Stimulated activated CD4-positive, alpha-beta T cell treated with anti-CD3 and anti-CD28 coated beads, TNF-alpha, amount 100 ng/mL, for 24 hours (primary cell): ENCODE measurements at places on chromosomes 7 and 10.

DNA sequence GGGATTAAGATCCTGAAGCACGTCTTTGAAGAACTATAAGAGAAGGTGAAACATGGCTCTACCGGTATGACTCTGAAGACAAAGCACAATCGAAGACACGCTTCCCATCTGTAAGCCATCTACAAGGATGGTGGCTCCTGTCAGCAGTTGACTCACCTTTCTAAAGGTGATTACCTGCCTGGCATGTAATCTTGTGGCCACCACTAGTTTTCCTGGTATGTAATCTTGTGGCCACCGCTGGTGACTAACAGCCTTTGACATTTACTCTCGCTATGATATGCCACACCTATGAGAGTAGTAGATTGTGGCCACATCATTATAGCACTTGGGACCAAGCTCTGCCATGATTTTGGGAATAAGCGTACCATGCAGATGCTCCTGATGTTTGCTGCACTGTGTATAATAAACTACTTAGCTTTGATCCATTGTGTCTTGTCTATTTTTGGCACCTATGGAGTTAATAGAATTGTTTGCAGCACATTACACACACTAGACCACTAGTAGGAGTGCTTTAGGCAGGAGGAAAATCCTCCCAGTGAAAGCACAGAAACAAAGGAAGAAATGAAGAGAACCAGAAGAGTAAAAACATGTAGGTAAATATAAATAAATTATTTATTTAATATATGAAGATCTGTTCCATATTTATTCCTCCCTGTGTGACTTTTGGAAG is 59.8 kb downstream of the VAX1 start:
- DNase-seq = no peak

- DNase-seq = no peak
Observed at GRCh38 chr7:132446260-132446659, 130.0 kb downstream of the PLXNA4 start.

GRCh38 chr7:155986497-155987160 is 174.4 kb upstream of the SHH start:
- no peak for DNase-seq

DNA sequence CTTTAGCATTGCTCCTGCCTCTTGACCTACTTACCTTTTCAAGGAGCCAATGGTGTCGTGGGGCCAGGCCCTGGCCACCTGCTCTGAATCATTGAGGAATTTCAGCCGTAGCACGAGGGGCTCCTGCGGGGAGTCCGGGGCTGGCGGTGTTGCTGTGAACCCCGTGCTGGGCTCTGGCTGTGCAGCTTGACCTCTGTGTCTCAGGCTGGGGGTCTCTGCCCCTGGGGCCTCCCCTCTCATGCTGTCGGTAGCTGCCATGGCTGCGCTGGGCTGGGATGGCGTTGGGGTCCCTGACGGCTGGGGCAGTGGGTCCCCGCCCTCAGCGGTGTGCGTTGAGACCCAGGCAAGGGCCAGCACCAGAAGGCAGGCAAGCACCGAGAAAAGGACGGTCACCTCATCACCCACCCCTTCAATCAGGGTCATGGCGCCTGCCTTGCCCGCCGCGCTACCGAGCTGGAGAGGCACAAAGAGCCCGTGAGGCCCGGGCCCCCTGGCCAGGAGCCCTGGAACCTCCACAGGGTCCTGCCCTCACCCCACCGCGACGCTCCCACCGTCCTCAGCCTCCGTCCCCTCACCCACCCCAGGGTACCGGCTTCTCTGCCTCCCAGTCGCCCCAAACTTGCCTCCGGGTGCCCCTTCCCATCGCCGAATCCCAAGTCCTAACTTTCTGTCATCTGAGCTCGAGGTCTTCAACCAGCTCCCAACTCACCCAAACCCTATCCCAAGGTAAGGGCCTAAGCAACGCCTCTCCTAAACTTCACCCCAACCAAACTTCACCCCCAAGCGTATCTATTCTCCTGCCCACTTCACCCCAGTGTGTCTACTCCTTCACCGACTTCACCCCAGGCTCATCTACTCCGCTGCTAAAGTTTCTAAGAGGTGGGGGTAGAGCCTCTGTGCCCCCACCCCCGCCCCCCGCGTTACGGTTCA is 887 bp downstream of the TMUB1 start:
- no peak for DNase-seq

DNA sequence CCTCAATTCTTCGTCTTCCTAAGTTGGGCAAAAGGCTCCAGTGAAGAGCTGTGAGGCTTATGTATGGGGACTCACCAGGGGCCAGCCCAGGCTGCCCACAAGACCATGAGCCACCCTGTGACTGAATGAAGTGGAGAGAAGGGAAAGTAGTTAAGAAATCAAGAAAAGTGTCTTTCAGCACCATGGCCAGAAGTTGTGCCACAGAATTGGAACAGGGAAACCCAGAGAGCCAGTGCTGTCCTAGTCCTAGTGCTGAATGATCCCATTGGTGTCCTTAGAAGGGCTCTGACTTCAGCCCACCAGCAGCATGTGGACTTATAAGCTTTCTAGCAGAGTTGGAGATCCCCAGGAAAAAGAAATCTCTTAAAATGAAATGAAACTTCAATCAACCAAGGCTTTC is 37.0 kb upstream of the CCSER2 start:
- DNase-seq = no peak

DNA sequence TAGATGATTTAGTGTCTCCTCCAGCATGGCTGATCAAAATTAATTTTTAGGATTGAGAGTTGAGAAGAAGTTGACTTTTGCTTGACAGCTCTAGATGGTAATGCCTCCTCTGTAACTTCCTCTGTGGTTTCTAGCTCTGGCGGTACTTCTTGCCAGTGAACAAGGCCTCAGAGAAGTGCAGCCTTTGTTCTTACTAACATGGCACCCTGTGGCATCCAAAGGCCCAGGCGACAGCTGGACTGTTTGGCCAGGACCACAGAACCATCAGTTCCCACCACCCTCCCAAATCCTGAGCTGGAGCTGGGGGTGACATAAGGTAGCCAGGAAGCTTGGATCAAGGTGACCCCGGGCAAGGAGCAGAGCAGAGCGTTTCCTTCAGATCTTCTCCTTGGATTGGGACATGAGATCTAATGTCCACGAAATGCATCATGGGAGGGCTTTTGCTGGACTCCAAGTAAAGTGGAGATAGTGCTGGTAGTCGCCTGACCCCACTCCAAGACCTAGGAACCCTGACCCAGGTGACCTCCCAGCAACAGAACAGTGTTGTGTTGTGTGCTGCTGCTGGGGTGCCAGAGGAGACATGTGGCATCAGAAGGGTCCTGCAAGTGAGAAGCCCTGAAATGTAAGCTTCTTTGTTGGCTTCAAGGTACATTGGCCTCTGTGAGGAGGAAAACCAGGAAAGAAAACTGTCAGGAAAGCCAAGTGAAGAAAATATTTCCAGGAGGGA is 41.8 kb downstream of the APBB1IP start:
- DNase-seq = no peak

GRCh38 chr10:17854044-17854652 is 45.0 kb downstream of the MRC1 start:
- DNase-seq = no peak

DNA sequence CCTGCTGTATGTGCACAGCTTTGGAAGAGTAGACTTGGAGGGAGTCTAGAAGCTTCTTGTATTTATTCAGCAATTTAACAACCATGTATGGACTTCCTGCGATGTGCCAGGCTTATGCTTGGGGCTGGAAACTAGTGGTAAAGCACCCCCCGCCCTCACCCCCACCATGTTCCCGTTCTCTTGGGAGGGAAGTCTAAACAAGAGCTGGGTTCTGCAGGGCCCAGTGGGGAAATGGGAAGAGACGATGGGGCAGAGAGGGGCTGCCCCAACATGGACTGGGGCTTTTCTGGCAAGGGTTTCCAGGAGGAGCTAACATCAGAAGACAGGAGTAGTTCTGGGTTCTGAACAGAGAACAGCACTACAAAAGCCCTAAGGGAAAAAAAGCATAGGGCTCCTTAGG is 8.0 kb downstream of the RASSF4 start:
- DNase-seq = no peak

GRCh38 chr7:110534241-110534931 is 556.5 kb upstream of the LRRN3 start:
- DNase-seq = no peak

DNA sequence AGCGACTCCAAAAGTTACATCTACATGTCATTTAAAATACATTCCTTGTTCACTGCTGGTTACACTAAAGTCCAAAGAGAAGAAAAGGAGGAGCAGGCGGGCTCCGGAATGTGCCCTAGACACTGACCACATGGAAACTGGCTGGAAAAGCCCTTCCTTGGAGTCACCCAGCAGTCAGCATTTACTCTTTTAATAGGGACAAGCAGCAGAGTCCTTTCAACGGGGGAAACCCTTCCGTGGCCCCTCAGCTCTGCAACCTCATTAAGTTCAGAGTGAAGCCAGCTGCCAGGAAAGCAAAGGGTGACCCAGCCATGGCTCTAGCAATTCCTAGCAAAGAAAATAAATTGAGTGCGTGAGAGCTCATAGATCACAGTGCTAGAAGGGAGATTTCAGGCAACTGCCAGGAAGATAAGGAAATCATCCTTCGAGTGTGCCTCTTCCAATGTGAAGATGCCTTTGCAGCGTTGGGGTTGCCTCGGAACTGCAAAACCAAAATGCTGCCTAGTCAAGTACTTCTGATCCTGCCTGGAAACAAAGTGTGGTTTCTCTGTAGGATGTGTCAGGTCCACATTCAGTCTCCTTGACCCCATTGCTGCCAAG is 101.6 kb downstream of the SORBS1 start:
- no peak for DNase-seq

DNA sequence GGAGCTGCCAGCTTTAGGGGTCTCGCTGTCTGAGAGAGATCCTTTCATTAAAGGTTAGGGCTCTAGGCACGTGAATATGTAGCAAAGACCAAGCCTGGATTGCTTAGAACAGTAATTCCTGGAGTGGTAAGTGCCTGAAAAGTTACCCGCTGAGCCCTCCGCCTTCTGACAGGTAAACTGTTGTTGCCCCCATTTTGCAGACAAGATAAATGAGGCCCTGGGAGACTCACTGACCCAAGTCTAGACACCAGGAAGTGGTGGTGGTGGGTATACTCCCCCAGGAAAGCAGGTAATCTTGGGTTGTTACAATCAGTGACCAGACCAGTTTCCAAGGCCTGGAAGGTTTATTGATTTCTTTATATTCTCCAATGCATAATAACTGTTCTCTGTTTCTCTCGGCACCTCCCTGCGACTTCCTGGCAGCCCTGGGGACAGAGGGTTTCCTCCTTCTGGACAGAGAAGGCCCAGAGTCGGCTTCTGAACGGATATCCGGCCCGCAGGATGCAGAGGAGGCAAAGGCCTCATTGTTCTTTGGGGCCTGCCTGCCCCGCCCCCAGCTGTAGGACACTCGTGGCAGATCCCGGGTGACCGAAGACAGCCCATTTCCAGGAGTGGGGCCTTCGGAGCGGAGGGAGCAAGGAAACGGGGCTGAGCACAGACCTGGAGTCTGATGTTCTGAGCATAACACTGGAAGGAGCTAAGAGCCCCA is 1.3 kb upstream of the GRK5 start:
- no peak for DNase-seq

DNA sequence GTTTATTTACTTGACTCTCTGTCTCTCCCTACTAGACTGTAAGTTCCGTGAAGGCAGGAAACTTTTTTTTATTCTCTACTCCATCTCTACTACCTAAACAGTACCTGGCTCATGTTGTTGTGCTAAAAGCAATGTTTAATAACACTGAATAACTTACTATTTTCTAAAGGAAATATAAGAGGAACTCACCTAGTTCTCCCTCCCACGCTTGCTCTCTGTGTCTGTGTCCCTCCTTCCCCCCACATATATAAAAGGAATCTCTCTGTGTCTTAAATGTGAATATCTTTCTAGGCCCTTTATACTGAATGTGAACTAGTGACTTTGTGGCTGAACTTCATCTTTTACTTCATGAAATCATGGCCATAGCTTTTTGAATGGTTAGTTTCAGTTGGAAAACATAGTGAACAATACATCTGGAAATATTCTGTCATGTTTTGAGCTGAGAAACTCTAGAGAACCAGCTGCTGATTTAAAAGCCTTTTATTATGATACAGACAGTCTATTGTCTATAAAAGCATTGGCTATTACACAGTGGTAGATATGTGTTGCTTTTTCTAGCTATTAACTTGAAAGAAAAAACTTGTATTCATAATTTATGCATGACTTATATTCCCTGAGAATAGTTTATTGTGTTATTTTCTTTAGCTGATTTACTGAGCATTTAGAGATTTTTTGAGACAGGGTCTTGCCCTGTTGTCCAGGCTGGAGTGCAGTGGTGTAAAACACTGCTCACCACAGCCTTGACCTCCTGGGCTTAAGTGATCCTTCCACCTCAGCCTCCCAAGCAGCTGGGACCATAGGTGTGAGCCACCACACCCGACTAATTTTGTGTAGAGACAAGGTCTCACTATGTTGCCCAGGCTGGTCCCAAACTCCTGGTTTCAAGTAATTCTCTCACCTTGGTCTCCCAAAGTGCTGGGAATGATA is 42.5 kb downstream of the VCL start:
- DNase-seq = no peak

GRCh38 chr10:103709341-103709920 is 145.9 kb downstream of the SH3PXD2A start:
- no peak for DNase-seq

- DNase-seq = no peak
Observed at GRCh38 chr10:44032216-44032615, 352.7 kb downstream of the CXCL12 start.

GRCh38 chr10:44196008-44196320 is 188.9 kb downstream of the CXCL12 start:
- DNase-seq = no peak

GRCh38 chr10:119640875-119641526 is 10.2 kb upstream of the BAG3 start:
- no peak for DNase-seq

DNA sequence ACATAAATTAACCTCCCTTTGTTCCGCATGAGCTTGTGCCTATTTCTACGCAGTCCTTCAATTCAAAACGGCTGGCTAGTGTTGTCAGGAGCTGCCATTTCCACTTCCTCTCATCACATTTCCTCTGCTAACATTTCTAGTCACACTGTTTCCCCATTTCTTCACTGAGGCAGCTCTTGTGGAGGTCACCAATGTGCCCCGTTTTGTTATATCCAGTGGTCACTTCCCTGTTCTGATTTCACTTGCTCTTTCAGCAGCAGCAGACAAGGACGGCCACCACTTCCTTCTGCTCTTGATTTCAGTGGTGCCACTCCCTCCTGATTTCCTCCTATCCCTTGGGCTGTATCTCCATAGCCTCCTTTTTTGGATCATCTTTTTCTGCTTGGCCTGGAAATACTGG is 64.8 kb upstream of the SEC61G start:
- DNase-seq = no peak
